ENCODE measurements at places on chromosomes 1 and 21.

GRCh38 chr1:55124470-55124869 lies 85.1 kb downstream of the PCSK9 start:
- DNase-seq, result no peak

DNA sequence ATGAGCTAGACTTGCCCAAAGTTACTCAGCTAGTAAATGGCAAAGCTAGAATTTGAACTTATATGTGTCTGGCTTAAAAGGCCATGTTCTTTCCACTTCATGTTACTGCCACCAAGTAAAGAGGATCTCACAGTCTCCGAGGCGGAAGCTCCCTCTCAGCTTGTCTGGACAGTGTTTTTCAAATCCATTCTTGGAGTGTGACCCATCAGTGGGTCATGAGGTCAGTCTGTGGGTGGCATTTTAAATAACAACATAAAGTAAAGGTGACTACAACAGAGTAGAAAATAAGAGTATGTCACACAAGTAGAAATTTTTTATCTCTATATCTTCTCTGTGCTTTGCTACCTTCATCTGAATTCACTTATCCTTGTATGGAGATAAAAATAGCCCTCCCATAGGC lies 3.2 kb upstream of the HMGB4 start:
- no peak for DNase-seq

DNA sequence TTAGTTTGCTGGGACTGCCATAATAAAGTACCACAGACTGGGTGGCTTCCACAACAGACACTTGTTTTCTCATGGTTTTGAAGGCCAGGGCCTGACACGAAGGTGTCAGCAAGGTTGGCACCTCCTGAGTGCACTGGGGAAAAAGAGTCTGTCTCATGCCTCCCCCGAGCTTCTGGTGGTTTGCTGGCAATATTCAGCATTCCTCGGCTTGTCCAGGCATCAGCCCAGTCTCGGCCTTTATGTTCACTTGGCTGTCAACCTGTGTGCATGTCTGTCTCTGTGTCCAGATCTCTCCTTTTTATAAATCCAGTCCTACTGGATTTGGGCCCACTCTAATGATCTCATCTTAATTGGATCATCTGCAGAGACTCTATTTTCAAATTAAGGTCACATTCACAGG lies 72.6 kb downstream of the DOP1B start:
- no peak for DNase-seq

- no peak for DNase-seq
These were observed 20.2 kb downstream of the MRPL37 start for GRCh38 chr1:54220004-54220811.

GRCh38 chr21:32333953-32334673 lies 35.5 kb downstream of the MRAP start:
- no peak for DNase-seq

DNA sequence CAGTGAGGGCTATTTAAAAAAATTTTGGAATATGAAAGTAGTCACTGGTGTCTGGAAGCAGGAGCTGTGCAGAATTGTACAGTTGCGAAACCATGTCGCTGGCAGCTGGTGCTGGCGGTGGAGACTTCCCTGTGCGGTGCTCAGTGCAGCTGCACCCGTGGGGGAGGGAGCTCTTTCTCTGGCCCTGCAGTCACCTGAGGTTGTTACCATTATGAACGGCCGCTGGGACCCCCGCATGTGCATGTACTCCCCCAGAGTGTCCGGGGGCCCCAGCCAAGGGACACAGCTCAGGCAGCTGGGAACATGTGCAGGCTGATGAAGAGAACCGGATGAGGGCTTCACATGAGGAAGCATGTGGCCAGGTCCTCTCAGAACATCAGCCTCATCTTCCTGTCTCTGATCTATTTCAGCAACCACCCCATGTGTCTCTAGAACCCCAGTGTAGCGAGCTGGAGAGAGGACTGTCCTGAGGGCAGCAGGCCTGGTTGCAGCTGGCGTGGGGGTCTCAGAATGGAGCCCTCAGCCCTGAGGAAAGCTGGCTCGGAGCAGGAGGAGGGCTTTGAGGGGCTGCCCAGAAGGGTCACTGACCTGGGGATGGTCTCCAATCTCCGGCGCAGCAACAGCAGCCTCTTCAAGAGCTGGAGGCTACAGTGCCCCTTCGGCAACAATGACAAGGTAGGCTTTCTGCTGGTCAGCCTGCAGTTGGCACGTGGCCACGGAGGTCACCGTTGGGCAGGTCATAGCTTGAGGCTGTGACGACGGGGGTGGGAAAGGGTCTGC lies at the start of gene TRPM2:
TSS of gene TRPM2 (plus strand) at position 431 of the 780 bp plus-strand sequence. CDS start at position 511, 80 bp downstream.
- DNase-seq, result no peak

GRCh38 chr1:71101839-71102376 lies 21.1 kb upstream of the ZRANB2 start:
- no peak for DNase-seq

DNA sequence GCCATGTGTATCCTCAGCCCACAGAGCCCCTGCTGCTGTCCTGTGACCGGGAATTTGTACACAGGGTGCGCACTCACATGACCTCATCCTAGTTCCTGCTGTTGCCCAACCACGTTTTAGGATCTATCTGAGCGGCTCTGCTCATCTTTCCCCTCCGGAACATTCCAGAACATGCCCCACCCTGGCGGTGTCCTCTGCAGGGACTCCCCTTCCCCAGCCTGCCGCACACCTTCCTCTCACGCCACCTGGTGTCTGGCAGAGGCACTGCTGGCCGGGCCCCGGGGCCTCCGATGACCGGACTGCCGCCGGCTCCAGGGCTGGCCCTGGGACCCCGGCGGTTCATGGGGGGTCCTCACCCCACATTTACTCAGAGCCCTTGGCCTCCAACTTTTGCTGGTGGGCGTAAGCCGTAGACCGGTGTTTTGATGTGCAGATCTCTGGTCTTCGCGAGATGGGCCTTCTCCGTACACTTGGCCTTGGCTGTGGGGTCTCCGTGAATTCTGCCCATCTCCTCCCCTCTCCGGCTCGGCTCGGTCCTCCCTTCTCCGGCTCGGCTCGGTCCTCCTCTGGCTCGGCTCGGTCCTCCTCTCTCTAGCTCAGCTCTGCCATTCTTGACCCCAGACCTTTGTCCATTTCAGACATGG lies 29.5 kb downstream of the ARHGEF16 start:
- no peak for DNase-seq

- no peak for DNase-seq
These were observed 25.6 kb downstream of the SLC45A1 start for GRCh38 chr1:8343464-8344001.

- no peak for DNase-seq
These were observed 635.9 kb downstream of the SMYD3 start for GRCh38 chr1:245871191-245871590.

- peak; percentile 74 for DNase-seq
These were observed 233.4 kb downstream of the DSCAM start for GRCh38 chr21:40613546-40614030.

- no peak for DNase-seq
These were observed 76.8 kb upstream of the COL24A1 start for GRCh38 chr1:86233403-86233802.

- DNase-seq, result no peak
These were observed 44.6 kb upstream of the GRIK3 start for GRCh38 chr1:37078866-37079265.

DNA sequence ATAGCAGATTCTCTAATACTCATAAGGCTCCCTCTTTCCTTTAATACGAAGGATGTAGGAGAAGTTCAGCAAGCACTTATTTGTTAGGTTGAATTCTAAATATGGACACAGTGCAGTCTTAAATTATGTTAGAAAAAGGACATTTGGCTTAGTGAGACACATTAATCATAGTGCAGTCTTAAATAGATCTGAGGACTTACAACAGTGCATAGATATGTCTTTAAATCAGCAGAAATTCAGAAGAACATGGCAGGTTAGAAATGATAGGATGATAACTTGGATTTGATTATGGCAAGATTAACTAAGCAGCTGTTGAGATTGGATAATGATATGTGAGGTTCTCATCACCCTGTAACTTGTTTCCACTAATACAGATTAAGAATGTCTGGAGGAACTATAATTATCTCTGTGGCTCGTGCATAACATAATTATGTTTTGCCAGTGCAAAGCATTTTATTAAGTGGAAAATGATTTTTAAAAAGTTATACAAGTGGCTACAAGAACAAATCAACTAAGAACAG lies 485.9 kb downstream of the USP25 start:
- DNase-seq, result no peak

GRCh38 chr1:205129447-205130029 lies 7.8 kb upstream of the RBBP5 start:
- no peak for DNase-seq

All from NCI-H748 treated with DMSO at 0.1 percent for 48 hours (cell line).